ENCODE measurements at places on chromosomes 5 and 9.

- DNase-seq: no peak
These were observed 73.0 kb upstream of the SNX2 start for GRCh38 chr5:122701640-122702523.

GRCh38 chr5:125583321-125584139 is 837.1 kb upstream of the ZNF608 start:
- DNase-seq: no peak

DNA sequence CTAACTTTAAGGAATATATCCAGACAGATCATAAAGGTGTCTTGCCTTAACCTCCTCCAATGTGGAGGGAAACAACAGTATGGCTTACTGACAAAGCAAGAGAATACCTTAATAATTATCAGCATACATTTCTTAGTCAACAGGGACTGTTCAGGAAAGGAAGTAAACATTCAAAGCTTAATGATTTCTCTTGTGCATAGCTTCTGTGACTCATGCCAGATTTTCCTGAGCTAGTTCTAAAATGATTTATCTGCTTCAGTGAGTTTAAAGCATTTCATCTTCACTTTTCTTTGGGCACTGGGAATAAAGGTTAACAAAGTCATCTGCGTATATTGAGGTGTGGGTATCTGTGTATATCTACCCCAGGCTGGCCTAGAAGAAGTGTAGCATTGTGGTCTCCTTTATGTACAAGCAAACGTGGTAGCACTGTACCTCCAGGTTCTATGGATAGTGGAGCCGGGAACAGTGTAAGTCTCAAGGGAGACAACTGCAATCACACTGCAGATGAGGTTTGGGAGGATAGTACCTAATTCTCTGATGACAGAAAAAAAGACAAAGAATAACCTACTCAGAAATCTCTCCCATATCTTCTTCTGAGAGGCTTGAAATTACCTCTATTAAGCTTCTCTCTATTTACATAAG is 284.1 kb downstream of the HCN1 start:
- DNase-seq: no peak

- no peak for DNase-seq
These were observed 18.9 kb upstream of the VLDLR start for GRCh38 chr9:2602704-2603116.

DNA sequence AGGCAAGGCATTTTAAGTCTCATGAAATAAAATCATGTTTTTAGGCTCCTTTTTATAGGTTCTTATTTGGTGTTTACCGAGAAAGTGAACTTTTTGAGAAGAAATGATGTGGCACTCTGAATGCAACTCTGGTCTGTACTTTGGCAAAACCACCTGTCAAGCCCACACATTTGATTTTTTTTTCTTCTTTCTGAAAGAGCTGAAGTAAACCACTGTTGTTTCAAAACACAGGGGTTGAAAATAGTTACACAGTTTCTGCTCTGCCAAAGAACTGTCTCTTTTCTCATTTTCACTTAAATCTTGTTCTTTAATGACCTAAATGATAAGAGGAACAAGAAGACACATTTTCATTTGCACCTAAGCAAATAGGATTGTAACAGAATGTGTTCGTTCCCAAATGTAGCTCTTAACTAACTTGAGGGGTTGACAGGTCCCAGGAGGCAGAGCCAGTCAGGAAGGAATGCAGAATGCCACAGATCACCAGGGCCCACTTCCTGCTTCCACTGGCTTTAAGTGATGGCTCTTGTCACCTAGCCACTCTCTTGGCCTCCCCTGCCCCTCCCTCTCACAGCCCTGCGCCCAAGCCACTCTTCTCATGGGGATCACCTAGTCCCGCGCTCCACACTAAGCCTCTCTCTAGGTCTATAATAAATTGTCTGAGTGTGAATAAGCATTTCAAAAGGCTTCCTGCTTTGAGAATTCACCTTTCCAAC is 47.3 kb downstream of the MED27 start:
- DNase-seq: no peak

GRCh38 chr5:181133083-181133482 is 2.1 kb upstream of the OR2V1 start:
- DNase-seq: no peak

DNA sequence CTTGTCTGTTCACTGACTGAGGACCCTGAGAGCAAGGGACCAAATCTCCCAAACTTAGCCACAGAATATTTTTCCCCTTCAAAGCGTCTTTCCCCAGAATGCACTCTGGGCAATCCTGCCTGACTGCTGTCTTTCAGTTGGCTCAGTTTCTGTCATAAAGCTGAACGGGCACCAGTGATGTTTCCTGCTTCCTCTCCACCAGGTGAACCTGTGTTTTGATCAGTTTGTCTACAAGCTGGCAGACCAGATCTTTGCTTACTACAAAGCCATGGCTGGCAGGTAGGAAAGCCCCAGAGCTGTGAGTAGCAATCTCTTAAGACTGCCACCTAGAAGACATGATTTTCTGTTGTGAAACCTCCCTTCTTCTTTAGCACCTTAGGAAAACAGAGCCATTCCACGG is 61.8 kb downstream of the CYFIP2 start:
- DNase-seq: no peak

GRCh38 chr5:139658928-139659667 is 10.9 kb downstream of the CXXC5 start:
- no peak for DNase-seq

DNA sequence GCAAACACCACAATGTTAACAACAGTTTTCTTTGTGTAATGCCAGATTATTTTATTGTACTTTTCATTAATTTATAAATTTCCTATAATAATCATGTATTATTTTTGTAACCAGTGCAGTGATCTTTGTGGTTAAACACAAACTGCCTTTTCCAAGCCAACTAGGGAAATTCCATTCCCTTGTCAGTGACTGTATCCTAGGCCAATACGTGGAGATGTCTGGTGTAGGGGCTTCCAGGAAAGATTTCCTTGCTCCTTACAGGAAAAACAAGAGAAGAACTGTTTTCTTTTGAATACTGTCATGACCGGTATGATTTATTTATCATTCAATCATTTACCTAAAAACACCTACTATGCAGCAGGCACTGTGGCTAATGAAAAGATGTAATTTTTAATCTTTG is 31.4 kb downstream of the FANCC start:
- DNase-seq: no peak

- DNase-seq: no peak
These were observed 33.0 kb upstream of the PIK3R1 start for GRCh38 chr5:68182534-68182933.

DNA sequence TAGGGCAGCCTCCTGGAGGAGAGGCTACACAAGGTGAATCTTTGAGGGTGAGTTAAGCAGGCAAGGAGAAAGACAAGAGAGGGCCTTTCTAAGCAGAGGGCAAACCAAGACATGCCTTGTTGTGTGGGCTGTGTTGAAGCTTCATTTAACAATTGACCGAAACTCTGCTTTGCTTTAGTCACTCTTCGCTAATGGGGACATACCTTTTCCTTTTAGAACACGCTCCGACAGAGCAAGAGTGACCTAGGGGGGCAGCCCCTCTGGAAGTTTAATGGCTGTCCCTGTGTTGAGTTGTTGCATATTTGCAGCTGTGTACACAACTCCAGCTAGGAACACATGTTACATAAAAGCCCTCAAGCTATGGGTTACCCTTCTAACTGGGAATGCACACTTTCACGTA is 218.1 kb upstream of the WWC1 start:
- DNase-seq: no peak

DNA sequence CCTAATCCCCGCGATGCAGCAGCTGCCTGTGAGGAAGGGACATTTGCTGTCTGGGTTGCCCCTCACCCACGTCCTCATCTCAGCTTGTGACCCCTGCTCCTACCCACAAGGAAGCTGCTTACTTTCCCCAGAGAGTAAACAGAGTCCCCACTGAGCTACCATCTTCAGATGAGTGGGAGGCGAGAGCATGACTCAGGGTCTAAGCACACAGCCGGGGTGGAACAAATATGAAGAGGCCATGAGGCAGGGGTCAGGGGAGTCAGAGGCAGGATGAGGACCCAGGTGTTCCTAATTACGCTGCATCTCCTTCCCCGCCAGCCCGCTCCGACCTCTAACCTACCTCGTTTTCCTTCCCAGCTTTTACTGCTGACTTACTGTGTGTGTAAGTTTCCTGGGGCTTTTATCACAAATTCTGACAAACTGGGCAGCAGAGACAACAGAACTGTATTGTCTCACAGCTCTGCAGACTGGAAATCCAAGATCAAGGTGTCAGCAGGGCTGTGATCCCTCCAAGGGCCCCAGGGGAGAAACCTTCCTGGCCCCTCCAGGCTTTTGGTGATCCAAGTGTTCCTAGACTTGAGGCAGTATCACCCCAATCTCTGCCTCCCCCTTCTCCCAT is 94.0 kb upstream of the DNAH5 start:
- DNase-seq: no peak

GRCh38 chr5:108521841-108522506 is 140.1 kb upstream of the FBXL17 start:
- DNase-seq: no peak

GRCh38 chr9:104758974-104759373 is 5.0 kb upstream of the NIPSNAP3B start:
- DNase-seq: no peak

- no peak for DNase-seq
These were observed 65.2 kb upstream of the SLC25A51 start for GRCh38 chr9:37969130-37969529.

DNA sequence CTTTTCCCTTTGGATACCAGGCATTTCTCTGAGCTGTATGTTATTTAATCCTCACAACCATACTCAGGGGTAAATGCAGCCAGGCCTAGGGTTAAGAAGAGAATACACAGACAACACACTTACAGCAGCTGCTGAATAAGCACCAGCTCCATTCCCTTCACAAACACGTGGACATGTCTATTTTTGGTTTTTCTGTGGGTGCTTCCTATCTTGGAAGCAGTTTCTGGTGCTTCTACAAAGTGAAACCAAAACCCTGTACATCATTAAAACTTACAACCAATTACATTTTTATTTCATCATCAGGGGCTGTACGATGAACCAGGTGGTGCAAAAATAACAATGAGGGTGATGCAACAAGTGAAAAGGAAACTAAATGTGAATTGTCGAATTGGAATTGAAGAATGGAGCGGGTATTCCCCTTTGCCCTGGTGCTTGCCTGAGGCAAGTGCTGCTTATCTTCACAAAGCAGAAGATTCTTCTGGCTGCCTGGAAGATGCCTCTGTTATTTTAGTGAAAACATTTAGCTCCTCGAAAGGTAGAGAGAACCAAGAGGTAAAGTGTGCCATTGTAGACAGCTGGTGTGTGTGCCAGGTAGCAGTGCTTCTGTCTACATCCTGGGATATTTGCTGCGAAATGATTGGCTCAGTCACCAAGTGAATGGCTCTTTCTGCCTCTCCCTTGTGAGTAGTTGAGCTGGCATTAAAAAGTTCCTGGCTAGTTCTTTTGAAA is 18.6 kb upstream of the IFNB1 start:
- no peak for DNase-seq

DNA sequence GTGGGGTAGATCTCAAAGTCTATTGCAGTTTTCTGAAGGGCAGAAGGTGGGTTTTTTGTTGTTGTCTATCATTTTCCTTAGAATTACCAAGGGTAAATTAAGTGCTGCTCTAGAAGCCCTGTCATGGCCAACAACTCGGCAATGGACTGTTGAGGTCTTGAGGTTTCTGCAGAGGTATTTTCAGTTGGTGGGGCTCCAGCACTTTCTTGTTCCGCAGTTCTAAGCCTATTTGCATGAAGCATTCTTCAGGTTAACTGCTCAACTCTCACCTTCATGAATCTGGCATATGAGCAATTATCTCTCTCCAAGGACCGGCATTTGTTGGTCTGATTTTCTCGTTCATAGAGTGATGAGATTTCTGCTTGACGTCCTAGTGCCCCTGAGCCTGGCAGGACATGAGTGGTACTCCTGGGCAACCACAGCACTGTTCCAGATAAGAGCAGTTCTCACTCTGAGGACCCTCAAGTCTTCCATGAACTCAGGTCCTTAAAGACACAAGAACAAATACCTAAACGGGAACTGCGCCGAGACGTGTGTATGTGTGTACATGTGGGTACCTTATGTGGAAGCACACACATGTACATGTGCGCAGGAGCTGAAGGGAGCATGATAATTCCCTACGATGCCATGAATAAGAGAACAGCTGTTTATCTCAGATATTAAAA is 544.5 kb downstream of the CSNK1G3 start:
- DNase-seq: no peak

- DNase-seq: no peak
These were observed 439.0 kb downstream of the ENC1 start for GRCh38 chr5:74201334-74202081.

- DNase-seq: no peak
These were observed 696.2 kb upstream of the COX7C start for GRCh38 chr5:85921590-85921989.

- no peak for DNase-seq
These were observed 237.6 kb upstream of the RIOK2 start for GRCh38 chr5:97420646-97421045.

DNA sequence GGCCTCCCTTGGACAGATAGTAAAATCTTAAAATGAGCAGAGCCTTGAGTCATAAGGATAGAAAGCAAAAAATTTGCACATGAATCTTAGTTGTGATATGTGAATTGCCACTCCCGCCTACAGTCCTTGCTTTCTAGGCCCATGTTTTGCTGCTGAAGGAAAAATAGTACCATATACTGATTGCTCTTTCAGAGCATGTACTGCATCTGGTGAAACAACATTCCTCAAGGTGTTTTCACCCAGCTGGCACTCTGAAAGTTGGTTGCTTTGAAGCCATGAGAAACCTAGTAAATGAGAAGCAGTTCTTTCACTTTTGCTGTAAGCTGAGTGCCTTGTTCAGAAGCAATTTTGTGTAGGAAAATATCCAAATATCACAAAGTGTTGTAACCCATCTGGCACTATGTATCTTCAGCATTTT is 10.3 kb downstream of the CDC37L1 start:
- DNase-seq: no peak

- no peak for DNase-seq
These were observed 60.0 kb downstream of the RALGPS1 start for GRCh38 chr9:126974594-126974993.

DNA sequence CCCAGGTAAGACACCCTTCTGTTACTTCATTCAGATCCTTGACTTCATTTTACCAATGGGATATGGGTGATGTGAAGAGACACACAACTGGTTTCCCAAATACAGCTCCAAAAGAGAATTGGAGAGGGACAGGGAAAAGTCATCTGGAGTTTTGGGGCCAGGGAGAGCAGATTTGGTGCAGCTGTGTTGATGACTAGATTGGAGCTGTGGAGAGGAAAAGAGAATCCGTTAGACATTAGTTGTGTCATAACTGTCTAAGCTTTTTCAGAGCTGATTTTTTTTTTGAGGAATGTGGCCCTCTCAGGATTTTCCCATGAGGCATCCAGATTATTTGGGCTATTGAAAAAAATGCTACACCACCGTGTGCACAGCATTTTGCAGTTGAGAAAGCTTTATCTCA is 423.4 kb downstream of the DMAC1 start:
- DNase-seq: no peak

DNA sequence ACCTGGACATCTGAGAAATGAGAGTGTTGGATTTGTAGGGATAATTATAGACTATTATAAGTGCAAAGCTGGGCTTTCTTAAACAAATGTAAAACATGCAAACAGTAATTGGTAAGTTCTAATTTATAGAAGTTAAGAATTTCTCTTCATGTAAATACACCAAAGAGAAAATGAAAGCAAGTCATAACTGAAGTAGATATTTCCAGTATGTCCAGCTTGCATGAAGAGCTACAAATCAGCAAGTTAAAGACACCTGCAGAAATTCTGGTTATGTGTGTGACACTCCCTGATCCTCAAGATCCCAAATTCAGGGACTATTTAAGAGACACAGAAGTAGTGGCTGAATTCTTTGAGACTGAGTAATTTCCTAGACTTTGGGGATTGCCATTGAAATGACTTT is 308.9 kb downstream of the TLE4 start:
- DNase-seq: no peak

- no peak for DNase-seq
These were observed 68.1 kb upstream of the MRPS30 start for GRCh38 chr5:44740660-44741059.

- no peak for DNase-seq
These were observed 24.6 kb upstream of the LRRC14B start for GRCh38 chr5:166441-167372.
